ENCODE measurements at places on chromosomes 1 and 21.

- no peak for DNase-seq
These were observed 138.8 kb downstream of the HHAT start for GRCh38 chr1:210467440-210468043.

- no peak for DNase-seq
These were observed 86.2 kb downstream of the ZBTB18 start for GRCh38 chr1:244137276-244137675.

GRCh38 chr1:241462391-241462790 lies 57.2 kb downstream of the FH start:
- DNase-seq, result no peak

- no peak for DNase-seq
These were observed 106.1 kb upstream of the BMP8A start for GRCh38 chr1:39385067-39385988.

GRCh38 chr1:2375246-2375922 lies 16.0 kb downstream of the MORN1 start:
- DNase-seq, result no peak

- DNase-seq, result no peak
These were observed 44.7 kb upstream of the LYPLAL1 start for GRCh38 chr1:219128957-219129356.

DNA sequence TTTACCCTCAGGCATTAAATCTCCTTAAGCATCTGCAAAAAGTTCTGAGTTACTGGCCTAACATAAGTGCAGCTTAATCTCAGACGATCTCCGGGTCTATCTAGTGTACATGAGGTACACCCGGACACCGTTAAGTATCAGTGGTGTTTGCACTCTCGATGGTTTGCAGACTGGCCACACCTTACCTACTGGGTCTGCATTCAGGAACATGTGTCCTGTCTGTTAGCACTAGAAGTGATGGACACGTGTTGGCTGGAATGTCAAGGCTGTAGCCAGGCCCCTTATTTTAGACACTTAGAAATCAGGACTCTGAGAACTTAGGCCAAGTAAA lies 783 bp upstream of the AGL start:
- DNase-seq, result no peak

DNA sequence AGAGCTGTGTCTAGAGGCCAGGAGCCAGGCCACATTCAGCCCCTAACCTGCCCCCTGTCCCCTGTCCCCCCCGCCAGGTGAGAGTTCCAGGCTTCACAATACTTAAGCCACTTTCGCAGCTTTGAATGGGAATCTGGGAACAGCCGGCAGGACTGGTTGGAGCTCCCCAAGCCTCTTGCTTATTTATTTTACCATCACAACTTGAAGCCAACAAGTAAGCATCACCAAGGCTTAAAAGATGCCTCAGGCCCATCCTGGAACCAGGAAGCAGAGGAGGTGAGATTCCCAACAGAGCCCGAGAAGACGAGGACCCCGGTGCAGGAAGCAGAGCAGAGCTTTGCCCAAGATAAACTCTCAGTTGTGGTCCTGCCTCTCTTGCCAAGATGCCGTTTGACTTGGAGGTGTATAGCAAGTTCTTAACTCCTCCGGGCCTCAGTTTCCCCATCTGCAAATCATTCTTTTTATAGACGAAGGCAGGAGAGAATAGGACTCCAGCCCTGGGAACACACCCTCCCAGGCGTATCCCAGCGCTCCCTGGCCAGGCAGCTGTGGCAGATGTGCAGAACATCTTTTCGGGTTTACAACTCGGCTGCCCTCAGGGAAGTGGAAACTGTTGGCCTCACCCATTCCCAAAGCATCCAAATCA lies 66.8 kb upstream of the SLC25A33 start:
- DNase-seq, result no peak

DNA sequence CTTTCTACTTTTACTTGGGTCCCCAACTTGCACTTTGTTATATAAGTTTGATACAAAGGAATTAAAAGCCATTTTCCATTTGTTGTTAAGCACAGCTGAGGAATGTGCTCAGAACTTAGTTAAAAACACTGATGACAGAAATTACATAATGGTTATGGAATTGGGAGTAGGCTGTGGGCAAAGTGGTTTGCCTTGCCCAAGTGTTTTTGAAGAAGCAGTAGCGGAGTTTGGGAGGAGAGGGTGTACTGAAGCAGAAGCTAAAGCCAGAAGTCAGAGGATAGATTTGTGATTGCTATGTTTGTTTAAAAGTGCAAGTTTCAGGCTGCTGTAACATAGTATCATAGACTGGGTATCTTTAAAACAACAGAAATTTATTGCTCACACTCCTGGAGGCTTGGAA lies 391.8 kb downstream of the DUSP10 start:
- DNase-seq, result no peak

GRCh38 chr1:183675381-183675780 lies 22.3 kb upstream of the APOBEC4 start:
- no peak for DNase-seq

DNA sequence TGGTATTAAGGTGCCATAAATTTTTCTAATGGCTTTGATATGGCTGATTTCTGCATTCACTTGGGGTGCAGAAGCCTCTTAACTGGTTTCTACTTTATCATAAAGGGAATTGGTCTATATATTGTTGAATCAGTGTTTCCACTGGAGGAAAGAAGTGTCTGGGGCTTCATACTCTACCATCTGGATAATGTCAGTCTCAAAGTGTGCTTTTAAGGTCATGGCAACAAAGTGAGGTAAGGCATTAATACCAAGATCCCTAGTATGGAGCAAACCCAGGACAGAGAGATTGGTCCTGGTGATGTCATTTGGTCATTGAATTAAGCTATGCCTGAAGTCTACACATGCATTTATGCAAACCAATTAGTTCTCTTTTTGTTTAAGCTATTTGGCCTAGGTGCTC lies 309.9 kb downstream of the DUSP10 start:
- DNase-seq, result no peak

- DNase-seq, result no peak
These were observed 4.1 kb upstream of the NBL1 start for GRCh38 chr1:19639999-19640362.

- DNase-seq, result no peak
These were observed 77.6 kb downstream of the SPATA46 start for GRCh38 chr1:162299018-162299417.

GRCh38 chr1:59999746-60000145 lies 73.2 kb upstream of the CYP2J2 start:
- DNase-seq, result no peak

DNA sequence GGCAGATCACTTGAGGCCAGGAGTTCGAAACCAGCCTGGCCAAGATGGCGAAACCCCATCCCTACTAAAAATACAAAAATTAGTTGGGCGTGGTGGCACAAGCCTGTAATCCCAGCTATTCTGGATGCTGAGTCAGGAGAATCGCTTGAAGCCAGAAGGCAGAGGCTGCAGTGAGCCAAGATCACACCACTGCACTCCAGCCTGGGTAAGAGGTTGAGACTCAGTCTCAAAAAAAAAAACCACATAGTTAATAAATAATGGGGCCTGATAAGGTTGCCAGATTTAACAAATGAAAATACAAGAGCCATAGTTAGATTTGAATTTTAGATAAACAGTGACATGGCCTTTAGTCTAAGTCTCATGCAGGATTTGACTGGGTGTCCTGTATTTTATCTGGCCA lies 175.7 kb downstream of the ZZZ3 start:
- DNase-seq, result no peak

GRCh38 chr21:38986806-38987632 lies 181.3 kb downstream of the ETS2 start:
- DNase-seq, result no peak

DNA sequence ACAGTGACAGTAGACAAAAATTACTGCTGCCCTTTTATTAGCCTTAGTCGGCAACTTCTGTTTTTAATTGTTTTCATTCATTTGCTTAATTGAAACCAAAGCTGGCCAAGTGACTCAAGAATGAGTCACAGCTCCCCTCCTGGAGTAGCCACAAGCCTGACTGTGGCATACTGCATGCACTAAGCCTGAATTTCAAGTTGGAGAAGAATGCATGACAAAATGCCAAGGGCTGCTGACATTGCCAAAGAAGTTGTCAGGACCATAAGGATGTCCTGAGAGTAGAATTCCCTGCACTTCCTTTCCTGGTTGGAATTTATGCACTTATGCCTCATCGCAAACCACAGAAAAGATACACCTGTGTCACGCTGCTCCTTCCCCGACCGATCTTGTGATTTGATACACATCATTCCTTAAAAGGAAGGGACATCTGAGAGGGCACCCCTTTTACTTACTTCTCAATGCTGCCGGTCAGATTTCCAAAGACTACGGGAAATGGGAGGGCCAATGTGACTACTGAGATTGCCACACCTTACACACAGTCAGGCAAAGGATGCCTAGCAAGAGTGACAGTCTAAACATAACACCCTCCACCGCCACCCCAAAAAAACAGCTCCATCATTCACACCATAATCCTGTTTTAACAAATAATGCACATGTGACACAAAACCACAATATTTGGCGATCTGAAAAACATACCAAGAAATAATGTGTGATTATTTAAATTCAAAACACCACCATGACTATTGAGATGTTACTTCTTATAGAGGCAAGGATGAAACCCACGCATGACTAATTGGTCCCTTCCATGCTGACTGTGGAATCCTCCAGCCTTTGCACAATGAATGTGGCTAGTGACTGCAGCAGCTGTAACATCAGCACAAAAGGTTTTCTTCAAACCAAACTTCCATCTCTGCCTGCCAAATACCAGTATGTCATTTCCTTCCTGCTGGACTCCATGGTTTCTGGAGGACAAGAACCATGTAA lies 28.2 kb downstream of the VAV3 start:
- peak; percentile 34 for DNase-seq

DNA sequence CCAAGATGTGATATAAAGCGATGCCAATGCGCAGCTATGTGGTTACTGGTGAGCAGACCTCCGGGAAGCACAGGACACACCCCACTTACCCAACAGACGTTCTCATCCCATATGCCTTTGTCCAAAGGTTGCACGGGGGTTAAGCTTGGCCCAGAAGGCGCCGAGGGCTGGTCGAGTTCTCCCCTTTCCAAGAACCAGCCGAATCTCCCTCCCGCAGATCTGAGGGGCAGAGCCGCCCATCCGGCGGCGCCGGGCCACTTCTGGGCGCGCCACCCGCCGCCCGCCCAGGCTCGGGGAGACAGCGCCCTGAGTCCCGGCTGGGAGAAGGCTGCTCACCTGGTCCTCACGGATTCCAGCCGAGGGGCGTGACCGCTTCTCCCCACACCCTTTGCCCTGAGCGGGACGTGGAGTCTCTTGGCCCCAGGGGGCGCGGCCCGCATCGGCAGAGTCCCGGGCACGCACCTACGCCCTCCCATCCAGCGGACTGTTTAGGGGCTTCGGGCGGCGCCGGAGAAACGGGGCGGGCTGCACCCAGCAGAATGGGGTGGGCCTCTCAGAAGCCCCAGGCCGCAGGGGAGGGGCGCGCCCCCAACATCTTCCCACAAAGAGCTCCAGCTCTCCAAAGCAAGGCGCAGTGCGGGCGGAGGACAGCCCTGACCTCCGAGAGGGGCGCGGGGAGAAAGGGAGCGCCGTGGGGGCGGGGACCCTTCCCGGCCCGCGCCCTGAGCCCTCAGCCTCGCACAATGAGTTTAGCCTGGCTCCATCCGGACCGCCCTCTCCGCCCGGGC lies 615 bp downstream of the GPR161 start:
- no peak for DNase-seq

DNA sequence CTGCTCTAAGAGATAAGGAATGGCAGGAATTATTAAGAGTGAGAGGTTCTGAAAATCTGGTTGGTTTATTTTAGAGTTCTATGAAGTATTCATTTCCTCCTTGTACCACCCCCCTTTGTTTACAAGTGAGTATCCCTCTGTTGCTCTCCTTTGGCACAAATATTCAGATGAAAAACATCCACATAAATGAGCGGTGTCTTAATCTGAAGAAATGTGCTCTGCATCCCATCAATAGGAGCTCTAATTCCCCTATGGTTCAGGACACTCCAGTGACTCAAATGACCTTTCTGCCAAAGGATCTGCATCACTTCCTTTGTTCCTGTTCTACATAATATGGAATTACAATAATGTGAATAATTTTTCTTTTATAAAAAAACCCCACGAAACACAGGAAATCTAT lies 16.6 kb downstream of the DDAH1 start:
- no peak for DNase-seq

DNA sequence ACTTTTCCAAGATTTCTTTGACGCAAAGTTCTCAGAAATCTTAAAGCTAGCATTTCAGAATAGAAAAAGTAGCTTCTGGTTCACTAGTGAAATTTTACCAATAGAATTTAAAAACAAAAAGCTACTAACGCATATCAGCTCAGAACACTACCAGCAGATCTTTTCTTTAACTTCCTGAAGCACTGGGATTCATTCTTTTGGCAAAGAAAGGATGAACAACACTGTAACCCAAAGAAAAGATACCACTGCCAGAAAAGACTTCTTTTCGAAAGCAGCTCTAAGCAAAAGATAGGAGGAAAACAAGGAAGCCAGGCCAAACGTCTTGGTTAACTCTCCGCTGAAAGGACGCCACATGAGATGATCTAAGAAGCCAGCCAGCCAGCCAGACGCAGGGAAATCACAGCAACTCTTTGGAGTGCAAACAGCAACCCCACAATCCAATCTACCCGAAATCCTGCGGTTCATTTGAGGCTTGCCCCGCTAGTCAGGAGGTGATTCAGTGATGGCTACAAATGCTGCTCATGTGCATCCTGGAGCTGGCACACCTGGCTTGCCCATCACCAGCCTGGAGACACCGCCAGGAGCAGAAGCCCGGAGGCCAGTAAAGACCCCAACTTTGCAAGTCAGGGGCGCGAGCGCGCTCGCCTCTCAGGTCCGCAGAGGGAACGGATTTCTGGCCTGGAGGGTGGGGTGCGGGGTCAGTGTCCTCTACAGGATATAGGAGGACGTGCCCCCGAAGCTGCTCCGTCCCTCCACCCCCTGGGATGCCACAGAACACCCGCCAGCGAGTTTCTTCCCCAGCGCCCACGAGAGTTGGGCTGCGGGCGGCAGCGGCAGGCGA lies 812 bp downstream of the NBPF1 start:
- DNase-seq, result no peak

DNA sequence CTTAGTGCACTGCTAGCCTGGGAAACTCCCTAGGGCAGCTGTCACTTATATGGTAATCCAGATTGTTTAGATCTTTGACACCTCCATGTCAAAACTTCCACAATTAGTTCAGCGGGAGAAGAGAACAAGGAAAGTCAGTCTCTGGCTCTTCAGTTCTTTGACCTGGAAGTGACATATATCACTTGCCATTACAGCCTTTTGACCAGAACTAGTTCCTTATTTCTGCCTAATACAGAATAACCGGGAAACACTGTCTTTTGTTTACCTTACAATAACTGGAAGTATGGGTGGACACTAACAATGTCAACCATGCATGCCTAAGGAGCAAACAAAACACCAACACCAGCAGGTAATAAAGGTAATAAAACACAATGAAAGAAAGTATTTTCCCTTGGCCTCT lies 68.3 kb downstream of the C4BPA start:
- DNase-seq, result no peak

DNA sequence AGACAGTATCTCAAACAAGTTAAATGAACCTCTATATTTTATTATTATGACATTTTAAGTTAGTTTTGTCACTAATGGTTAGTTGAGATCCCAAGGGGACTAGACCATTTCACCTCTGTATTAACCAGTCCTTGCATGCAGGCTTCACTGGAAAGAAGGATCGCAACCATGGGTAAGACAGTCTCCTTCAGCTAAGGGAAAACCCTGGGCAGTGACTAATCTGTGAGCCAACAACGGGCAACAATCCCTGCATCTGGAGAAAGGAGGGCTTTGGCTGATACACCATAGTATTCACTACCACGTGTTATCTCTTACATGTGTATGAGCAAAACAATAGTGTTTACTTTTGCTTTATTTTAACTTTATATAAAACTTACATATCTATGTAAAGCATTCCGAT lies 708.8 kb upstream of the CHRM3 start:
- no peak for DNase-seq
